Esophagus squamous epithelium (tissue), 5 donors: ENCODE measurements at places on chromosomes 6 and 20.

DNA sequence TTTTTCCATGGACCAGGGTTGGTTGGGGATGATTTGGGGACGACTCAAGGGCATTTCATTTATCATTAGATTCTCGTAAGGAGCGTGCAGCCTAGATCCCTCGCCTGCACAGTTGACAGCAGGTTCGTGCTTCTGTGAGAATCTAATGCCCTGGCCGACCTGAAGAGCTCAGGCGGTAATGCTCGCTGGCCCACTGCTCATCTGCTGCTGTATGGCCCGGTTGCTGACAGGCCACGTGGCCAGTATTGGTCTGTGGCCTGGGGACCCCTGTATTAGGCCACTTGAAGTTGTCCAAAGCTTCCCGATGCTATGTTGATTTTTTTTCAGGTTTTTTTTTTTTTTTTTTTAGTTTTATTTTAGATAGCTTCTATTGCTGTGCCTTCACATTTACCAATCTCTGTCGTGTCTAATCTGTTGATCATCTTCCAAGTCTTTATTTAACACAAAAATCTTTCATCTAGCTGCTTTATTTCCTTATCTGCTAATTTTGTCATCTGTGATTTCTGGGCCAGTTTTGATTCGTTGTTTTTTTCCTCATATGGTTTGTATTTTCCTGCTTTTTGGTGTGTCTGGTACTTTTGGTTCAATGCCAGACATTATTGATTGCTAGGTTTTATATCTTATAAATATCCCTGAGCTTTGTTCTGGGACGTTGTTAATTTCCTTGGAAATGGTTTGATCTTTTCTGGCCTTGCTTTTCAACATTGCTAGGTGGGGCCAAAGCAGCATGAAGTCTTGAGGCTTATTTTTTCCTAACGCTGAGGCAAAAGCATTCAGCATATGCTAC, 41.1 kb downstream of the DYNLT1 start:
- no peak for DNase-seq

GRCh38 chr20:63499338-63499969, 571 bp upstream of the EEF1A2 start:
- no peak for DNase-seq

DNA sequence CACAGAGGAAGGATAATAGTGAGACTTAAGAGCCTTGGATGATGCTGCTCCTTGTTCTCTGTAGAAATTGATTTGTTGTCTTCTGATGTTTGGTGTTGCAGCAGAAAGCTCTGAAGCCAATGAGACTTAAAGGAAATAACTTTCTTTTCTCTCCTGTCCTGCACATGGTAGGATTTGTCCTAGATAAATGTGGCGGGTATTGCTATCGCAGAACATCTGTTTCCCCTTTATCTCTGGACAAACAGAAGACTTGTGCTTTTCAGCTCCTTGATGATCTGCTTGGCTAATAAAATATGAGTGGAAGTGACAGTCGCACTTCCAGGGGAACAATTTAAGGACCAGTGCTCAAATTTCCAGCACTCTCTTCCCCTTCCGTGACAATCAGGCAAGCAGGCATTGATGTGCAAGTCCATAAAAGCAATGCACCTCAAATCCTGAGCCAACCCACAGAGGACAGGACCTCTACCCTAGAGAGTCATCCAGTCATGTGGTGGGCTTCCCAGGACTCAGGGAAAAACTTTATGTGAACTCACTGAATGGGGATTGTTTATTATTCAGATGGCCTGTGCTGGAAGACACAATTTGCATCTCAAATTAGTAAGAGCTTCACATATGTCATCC, 9.9 kb upstream of the NCR2 start:
- no peak for DNase-seq

- no peak for DNase-seq
Measured at GRCh38 chr6:161038229-161039031, 46.9 kb downstream of the MAP3K4 start.
